ENCODE measurements at places on chromosomes 3 and 15.

DNA sequence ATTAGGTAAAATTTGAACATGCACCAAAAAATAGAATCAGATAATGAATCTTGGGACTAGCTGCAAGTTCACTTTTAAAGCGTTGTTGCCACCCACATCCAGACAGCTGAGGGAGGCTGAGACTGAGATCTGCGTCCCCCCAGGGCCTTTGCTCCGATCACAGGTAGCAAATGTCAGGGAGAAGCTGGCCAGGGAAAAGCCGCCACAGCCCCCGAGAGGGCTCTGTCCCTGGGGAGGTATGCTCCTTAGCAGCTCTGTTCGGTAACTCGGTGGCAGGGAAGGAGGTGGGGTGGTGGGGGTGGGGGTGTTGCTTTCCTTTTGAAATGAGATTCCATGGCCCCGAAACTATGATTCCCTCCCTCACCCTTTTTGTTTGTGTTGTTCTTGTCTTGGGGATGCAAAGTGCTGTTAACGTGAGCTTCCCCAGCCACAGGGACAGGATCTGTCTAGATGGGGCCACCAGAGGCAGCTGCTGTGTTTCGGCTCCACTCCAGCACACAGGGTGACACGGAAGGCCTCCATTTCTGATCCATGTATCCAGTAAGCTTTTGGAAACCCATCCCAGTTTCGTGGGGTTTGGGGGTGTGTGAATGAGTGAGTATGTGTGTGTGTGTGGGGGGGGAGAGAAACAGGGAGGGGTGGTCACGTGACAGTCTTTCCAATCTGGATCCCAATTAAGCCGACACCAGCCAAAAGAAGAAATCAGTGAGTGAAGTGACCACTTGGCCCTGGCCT, 1.1 kb upstream of the MINAR1 start:
- DNase-seq, result no peak

DNA sequence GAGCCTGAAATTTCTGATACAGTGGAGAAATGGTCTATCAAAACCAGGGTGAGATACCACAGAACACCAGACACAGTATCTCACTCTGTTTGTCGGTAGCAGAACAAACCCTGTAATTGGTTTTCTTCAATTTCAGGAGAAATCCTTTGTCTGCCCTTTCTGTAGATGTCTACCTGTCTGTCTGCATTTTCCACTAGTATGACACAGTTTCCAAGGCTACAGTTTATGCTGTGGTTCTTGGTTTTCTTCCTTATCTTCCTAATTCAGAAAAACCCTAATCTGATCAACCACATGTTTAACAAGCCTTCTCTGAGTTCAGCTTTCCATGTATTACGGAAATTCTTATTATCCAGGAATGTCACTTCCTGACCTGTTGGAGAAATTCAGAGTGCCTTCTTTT, 70.8 kb downstream of the SCN11A start:
- no peak for DNase-seq

DNA sequence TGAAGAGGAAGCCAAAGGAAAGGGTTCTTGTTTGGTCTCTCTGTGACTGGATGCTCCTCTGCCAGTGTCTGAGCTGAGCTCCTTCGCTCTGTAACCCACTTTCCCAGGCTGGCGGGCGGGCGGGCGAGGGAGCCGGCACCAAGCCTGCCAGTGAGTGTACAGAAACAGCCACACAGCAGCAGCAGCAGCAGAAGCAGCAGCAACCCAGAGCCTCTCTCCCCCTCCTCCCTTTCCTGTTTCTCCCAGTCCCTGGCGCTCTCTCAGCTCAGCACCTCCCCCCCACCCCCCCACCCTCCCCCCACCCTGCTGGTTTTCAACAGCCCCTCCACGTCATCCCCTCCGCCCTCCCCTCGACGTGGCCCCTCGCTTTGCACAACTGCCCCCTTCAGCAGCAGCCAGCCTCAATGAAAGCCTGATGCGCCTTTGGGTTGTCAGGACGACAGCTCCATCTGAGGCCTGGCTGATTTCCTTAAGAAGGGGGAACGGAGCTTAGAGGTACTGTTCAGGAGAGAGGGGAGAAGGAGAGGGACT, at the start of gene LSAMP:
Gene LSAMP, minus strand, starts transcription at position 177 of the 531 bp plus-strand sequence.
- no peak for DNase-seq

GRCh38 chr3:32176989-32177701, 61.3 kb upstream of the CMTM8 start:
- peak; percentile 80 for DNase-seq

DNA sequence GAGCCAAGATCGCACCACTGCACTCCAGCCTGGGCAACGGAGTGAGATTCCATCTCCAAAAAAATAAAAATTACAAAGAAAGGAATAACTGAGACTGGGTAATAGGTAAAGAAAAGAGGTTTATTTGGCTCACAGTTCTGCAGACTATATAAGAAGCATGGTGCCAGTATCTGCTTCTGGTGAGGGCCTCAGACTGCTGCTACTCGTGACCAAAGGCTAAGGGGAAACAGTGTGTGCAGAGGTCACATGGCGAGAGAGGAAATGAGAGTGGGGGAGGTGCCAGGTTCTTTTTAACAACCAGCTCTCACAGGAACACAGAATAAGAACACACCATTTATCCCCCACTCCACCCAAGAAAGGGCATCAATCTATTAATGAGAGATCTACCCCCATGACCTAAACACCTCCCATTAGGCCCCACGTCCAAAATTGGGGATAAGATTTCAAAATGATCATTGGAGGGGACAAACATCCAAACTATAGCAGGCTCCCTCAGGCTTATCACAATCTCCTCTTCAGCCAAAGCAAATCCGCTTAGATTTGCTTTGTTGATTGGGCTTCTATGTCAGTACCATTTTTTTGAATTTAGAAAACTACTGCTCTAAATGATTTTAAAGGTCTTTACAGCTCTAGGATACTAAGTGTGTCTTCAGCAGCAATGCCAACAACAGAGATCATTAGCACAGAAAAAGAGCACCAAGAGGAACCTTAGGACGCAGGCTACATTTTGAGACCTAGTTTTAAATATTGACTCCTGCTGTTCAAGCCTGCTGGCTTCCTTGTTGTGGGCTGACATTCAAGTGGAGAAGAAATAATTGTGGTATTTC, 84.2 kb upstream of the TBL1XR1 start:
- peak; percentile 5 for DNase-seq

GRCh38 chr15:72614810-72615532, 39.5 kb upstream of the GOLGA6B start:
- no peak for DNase-seq

- no peak for DNase-seq
Observed at GRCh38 chr3:15180042-15180611, 25.9 kb upstream of the CAPN7 start.

DNA sequence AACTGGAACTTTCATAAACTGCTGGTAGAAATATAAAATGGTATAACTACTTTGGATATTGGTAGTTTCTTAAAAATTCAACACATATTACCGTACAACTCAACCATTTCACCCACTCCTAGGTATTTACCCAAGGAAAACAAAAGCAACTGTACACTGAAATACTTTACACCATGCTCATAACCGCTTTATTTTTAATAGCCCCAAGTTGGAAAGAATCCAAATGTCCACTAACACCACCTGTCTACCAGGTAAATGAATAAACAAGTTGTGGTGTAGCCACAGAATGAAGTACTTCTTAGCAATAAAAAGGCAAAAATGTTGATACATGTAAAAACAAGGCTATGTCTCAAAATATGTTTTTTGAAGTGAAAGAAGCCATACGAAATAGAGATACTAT, 215.9 kb upstream of the PEX5L start:
- no peak for DNase-seq

DNA sequence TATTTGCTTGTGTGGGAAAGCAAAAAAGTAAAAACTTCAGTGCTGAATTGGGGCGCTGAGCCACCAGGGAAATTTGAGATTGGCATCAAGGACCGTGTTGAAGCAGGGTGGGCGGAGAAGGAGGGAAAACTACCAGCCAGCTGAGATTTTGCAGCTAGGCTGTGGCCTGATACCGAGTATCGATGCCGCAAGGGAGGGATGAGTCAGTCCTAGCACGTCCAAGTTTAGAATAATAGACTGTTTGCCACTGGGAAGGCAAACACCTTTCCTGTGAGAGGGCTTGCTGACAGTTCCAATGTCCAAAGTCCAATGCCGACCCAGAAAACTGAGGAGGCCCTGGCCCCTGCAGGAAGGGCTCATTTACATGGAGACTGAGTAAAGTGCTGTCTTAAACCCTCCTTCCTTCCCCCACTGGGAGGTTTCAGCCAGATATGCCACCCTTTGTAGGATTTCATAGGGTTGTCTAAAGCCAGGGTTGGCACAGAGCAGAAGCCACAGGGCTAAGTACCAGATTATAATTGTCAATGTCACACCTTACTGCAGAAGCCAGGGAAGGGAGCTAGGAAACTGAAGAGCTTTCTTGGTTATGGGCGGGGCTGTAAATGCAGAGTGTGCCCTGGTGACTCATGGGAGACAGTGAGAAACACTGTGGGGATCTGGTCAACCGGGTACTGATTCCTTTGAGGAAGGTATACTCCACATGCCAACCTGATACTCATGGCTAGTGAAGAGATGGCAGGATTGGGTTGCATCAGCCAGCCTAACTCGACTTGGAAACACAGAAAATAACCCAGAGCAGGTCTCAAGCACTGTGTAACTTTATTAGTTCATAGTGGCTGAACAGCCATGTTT, 28.4 kb upstream of the PIK3CB start:
- peak; percentile 14 for DNase-seq

GRCh38 chr3:112786002-112786590, 60.6 kb downstream of the CD200R1L start:
- no peak for DNase-seq

- DNase-seq, result no peak
Observed at GRCh38 chr3:4791358-4791757, 187.9 kb upstream of the BHLHE40 start.

DNA sequence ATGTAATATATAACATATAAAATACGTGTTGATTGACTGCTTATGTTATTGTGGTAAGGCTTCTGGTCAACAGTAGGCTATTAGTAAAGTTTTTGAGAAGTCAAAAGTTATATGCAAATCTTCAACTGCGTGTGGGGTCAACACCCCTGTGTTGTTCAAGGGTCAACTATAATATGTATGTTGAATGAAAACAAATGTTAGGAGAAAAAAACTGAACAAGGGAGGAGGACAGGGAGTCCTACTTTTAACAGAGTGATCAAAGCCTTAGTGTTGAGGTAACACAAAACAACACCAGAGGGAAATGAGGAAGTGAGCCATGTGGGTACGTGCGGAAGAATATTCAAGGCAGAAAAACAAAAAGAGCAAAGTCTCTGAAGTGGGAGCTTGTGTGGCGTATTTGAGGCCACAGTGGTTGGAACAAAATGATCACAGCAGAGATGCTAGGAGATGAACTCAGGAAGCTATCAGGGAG, 62.5 kb downstream of the SFMBT1 start:
- DNase-seq, result peak; percentile 59

Measured in activated CD4-positive, alpha-beta T cell treated with anti-CD3 and anti-CD28 coated beads, Interleukin-2, amount 50 U/mL, for 16 hours (primary cell).